GM23338 (cell line): ENCODE measurements at places on chromosomes 1 and 21. TPM values are rescaled to one million over a fixed set of nuclear protein-coding genes. Genes with fewer than 3 reads are reported as not detected.

DNA sequence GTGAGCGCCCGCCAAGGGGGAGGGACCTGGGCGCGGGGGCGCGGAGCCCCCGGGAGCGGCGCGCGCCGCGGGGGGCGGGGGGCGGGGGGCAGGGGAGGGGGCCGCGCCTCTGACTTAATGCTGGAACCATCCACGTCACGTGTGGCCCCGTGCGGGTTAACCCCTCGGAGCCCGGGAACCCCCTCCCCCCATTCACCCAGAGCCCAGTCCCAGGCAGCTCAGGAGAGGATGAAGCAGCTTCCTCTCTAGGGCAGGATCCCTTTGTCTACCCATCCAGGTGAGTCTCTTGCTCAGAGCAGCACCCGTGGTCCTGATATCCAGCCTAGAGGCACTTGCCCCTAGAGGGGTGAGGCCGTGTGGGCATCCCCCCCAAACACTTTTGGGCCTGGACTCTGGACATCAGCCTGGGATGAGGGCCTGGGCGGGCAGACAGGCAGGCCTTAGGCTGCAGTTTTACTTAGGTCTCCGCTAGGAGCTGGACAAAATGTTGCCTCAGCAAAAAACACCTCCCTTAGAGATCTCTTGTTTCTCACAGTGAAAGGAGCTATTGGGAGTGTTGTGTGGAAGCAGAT, at the start of gene ALX3:
TSS of gene ALX3 (minus strand) at position 2 of the 572 bp plus-strand sequence. CDS start 60 bp downstream, outside the sequence.
- peak; percentile 72 for DNase-seq

Gene MYOG
- total RNA-seq: not detected in 2 replicates

- DNase-seq: no peak
Measured at GRCh38 chr1:229192031-229192430, 78.9 kb upstream of the RAB4A start.

Gene WDR64
- not detected in 2 replicates for total RNA-seq

Gene ALDH9A1
- total RNA-seq: 58.5 and 59.2 TPM in 2 replicates
